NCI-H460 (cell line): ENCODE measurements at places on chromosomes 4 and X. TPM values are rescaled to one million over a fixed set of nuclear protein-coding genes. Genes with fewer than 3 reads are reported as not detected.

SHROOM2 gene
- 0.12 and 0.17 TPM in 2 replicates for total RNA-seq

REELD1 gene
- total RNA-seq: not detected in 2 replicates

DNA sequence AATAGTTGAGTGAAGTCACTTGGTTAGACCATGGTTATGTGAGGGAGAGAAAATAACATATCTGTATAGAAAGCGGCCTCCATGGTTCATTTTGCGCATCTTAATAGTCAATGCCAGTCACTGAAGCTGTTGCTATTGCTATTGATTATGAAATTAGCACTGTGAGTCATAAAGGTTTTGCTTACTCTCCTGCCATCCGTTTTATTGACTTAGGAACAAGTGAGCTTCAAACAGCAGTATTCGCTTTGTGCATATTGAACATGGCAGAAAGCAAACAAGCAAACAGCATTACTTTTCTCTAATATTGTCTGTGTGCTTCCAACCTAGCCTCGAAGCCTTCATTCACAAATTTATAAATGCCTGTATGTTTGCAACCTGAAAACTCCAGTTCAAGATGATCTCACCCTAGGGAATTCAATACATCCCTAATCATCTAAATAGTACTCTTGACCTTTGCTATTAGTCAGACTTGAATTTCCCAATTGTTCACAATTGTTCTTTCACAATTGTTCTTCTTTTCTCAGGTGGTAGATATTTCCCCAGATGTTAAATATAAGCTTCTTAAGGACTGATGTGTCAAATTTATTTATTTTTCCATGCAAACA lies 55.9 kb upstream of the GABRA2 start:
- DNase-seq: no peak

DNA sequence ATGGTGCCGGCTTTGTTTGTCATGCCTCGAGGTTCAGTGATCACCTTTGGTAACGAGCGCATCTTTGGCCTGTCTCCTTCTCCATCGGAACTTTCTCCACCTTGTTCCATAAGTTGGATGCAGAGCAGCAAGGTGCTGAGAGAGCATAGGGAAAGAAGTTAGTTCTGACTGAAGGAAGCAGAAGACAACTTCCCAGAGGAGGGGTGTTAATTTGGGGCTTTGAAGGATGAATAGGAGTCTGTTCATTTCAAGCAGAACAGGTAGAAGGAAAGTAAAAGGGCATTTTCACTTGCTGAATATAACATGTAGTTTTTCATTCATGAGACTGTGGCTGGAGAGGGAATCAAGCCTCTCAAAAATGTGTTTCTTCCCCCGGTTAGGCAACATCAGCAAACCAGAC lies 232.0 kb upstream of the PSAPL1 start:
- no peak for DNase-seq

GRCh38 chr4:118388606-118389005 lies 35.8 kb upstream of the PRSS12 start:
- no peak for DNase-seq

DNA sequence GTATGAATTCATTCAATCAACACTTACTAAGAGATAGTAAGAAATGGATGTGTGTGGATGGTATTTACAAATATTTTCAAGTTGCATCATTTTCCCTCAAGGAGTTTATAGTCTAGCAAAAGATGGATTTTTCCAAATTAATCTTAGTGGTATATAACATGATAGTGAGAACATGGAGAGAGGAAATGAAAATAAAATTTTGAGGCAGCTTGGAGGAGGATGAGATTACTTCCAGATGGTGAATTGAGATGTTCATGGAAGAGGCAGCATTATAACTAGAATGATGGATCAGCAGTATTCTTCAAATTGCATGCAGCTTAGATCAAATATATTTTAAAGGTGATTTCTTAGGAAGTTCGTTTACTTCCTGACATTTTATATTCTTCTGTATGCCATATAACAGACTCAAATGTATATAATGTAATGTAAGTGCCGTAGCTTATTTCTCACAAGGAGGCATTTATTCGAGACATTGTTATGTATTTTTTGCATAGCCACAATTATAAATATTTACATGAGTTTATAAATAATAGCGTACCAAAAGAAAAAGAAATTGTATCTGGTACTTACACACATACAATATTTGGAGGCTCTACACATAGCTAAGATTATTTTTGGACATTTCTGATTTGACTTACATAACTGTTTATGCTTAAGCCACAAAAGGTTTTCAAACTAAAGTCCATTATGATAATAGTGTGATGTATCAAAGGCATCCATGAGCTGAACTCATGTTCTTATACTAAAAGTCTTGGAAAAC lies 439.4 kb downstream of the SPRY1 start:
- no peak for DNase-seq

DNA sequence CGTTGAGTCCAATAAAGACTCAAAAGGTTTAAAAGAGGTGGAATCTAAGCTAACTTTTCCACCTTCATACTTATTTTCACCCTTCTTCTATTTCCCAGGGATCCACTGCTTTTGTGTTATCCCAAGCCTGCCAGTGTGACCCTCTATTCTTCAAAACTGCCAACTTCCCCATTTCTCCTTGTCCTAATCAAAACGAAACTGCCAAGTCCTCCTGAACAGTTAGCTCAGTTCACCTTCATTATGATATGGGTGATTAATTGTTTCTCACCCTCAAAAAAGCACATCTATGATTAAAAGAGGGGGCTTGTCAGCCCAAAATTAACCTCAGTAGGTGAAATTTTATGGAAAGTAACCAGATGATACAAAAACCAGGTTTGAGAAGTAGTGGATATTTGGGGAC lies 108.4 kb downstream of the GUCY2F start:
- no peak for DNase-seq

- DNase-seq: no peak
Measured at GRCh38 chr4:104983615-104984179, 163.0 kb upstream of the TET2 start.

- DNase-seq: no peak
Measured at GRCh38 chr4:156568041-156568440, 403.6 kb downstream of the PDGFC start.

DNA sequence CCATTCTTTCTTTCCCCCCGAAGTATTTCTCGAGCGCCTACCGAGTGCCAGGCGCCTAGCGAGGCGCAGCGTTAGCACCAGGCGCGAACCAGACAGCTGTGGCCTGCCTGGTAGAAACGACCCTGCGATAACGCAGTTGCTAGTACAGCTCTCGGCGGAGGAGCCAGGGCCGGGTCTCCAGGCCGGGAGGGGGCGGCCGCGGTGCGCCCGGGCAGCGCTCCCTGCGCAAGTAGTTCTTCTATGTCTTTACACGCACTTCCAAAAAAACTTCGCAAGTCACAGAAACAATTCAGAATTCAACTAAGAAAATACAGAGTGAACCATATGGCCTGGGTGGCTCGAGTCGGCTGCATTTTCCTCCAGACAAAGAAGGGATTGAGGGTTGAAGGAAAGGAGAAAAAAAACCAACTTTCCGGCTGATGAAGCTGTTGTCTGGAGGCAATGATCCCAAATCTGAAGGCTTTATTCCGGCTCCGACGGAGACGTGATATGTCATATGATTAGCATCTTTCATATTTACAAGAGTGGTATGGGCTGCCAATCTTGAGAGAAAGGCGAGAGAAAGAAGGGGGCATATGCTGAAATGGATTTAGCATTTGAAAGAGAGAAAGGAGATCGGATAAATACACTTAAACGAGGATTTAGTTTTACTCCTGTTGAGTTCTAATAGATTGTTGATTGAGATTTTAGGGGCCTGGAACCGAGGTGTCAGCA lies 7.2 kb upstream of the NEUROG2 start:
- no peak for DNase-seq

- DNase-seq: no peak
Measured at GRCh38 chrX:68865300-68865699, 36.5 kb downstream of the EFNB1 start.

- no peak for DNase-seq
Measured at GRCh38 chr4:57410331-57411052, 300.3 kb upstream of the IGFBP7 start.

DNA sequence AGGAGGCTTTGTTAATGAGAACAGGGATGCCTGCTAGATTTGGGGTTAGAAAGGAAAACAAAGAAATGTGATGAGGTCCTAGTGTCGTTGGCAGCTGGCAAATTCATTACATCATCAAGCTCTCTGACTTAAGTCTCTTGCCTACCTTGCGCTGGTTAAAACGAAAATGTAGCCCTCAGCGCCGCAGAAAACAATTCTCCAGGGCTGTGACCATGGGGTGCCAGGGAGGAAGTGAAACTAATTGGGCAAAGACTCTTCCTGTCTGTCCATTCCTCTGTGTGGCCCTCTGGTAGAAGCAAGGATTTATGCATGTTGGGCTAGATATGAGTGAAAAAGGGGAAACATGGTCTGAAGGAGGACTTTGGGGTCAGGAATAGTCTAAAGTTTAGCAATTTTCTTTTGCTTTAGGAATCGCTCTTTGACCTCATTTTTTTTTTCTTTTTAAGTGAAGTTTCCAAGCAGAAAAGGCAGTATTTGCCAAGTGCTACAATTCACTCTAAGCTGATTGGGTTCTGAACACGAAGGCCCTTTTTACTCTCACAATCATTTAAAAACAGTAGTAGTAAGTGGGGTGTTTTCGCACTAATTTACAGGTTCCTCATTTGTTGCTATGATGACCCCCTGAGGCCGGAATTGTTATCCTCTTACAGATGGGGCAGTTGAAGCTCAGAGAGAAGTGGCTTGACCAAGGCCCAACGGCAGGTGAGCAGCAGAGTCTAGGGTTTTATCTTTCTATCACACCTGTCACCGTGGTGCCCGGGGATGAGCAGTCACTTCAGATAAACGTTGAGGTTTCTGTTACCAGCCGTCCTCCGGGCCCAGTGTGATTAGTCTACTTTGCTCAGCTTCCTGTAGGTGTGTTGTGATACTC lies 27.3 kb upstream of the CHRNA9 start:
- DNase-seq: no peak

DNA sequence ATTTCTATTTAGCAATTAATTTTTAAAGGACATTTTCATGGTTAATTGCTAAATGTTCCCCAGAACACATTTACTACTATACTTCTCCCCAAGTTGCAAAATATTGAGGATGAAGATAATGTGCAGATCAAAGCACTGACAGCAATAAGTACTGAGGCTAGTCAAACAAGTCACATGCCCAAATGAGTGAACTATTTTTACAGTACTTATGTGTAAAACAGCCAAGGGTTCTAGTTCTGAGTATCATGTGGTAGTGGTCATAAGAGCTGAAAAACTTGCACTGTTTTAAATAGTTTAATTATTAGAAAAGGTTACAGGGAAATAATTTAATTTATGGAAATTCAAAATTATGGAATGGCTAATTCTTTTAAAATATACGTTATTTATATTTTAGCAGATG lies 3.8 kb downstream of the GALNTL6 start:
- no peak for DNase-seq

- DNase-seq: no peak
Measured at GRCh38 chrX:53930515-53931380, 113.5 kb downstream of the PHF8 start.

DNA sequence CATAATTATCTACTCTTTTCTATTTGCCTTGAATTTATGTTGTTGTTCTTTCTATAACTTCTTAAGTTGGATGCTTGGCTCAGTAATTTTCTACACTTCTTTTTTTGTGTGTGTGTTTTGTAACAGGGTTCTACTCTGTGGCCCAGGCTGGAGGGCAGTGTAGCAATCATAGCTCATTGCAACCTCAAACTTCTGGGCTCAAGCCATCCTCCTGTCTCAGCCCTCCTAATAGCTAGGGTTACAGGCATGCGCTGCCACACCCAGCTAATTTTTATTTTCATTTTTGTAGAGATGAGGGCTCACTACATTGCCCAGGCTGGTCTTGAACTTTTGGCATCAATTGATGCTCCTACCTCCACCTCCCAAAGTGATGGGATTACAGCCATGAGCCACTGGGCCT lies 20.7 kb upstream of the UCHL1 start:
- DNase-seq: no peak

DNA sequence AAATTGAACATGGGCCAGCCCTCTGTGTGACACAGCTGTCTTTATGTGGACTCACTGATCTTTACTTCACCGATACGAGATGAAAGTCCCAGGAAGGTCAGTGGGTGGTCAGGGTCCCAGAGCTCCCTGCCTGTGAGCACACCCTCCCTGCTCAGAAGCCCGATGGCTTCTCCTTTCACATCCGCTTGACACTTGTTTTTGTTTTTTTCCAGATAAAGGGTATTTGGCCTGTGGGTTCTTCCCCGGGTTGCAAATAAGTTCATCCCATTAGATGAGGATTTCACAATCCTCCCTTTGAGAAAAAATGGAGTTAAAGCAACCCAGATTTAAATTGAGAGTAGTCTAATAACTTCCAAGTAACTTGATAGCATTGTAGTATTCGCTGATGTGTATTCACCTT lies 48.2 kb upstream of the TLR2 start:
- no peak for DNase-seq

- DNase-seq: no peak
Measured at GRCh38 chr4:64969081-64969480, 559.8 kb upstream of the TECRL start.

DNA sequence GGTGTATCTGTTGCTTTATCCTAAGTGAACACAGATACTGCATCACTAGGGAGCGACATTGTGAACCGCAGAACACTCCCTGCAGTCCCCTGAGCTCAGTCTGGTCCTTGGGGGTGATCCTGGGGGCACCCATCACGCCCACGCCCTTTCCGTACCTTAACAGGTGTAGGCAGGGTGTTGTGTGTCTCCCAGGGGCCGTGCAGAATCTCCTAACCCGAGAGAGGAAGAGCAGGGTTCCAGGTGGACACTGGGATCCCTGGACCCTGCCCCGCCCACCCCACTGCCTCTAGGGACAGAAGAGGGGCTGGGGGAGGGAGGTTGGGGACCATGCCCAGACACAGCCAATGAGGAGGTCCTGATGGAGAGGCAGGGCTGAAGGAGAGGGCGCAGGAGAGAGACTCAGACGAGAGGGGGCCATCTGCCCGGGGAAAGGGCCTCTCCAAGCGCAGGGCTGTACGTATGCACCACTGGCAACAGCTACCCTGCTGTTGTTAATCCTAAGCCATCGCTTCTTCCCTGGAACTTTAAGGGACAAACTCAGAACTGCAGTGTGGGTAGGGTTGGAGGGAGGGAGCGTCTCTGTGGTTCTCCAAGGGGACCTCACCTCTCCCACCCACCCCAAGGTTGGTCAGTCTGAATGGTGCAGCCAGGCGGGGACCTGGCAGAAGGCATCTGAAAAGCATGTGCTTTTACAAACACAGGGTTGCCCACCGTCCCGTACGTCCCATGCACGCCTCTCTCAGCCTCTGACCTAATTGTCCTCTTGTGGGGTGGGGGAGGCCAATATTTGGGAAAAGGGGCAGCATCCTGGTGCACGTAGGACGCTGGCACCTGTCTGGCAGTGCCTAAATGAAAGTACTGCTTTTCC lies 2.5 kb downstream of the P2RY8 start:
- no peak for DNase-seq

DNA sequence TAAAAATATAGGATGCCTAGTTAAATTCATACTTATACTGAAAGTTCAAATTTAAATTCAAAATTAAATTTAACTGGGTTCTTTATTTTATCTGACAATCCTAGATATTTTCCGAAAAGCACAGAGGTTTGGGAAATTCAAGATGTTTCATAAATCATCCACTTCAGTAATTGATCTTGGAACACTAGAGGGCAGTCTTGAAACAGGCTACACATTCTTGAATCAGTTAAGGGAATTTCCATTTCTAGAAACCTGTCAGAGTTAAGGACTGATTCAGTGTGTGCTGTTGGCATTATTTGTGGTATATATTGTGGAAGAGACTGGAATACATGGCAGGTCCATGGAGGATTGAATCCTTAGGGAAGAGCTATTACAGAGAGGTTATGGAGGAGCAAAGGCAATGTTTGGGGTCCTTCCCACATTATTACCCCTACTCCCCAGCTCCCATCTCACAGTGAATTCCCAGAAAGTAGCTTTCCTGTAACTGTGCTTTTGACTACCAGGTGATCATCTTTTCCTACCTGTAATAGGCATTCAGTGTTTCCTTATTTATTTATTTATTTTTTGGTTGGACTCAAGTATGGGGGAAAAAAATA lies 92.9 kb downstream of the EGF start:
- DNase-seq: peak; percentile 41
